D721Med (cell line): ENCODE measurements at places on chromosomes 4 and X.

- no peak for DNase-seq
Observed at GRCh38 chrX:114959729-114960128, 57.7 kb downstream of the IL13RA2 start.

- peak; percentile 16 for DNase-seq
Observed at GRCh38 chr4:95548738-95549245, at the start of gene UNC5C. TSS of gene UNC5C (minus strand) at chr4:95548973.

GRCh38 chr4:176262243-176262642 lies 6.8 kb downstream of the ASB5 start:
- DNase-seq: no peak

DNA sequence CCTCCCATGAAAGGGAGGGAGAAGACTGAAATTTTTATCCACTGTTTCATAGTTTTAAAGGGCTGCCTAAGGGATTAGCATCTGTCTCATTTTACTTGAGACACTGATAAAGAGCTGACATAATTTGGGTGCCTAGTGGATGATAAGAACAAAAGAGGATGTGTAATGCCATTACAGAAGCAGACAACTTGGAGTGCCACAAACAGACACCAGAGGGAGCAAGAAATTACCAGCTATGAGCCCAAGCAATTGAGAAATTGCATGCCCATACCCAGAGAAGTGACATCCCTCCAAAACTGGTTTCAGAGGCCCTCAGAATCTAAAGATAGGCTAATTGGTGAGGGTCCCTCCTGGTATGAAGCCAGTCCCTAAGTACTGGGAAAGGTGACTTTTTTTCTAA lies 38.5 kb upstream of the POU3F4 start:
- peak; percentile 7 for DNase-seq

DNA sequence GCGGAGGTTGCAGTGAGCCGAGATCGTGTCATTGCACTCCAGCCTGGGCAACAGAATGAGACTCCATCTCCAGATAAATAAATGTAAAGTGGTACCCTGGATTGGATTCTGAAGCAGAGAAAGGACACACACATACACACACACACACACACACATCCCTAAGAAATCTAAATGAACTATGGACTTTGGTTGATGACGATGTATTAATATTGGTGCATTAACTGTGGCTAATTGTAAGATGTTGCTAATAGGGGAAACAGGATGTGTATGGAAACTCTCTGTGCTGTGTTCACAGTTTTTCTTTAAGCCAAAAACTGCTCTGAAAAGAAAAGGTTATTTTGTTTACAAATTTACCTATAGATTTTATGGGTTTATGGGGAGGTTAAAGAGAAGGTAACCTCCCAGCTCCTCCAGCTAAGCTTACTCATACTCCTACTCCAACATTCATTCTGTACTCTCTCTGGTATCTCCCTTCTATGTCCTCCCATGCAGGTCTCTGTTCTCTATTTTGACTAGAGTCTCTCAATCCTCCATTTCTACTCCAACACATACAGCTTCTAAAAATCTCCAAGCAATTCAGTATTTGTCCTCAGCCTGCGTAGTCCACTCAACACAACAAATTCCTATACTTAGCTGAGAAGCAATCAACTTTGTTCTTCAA lies 46.5 kb upstream of the RELL1 start:
- DNase-seq: no peak

DNA sequence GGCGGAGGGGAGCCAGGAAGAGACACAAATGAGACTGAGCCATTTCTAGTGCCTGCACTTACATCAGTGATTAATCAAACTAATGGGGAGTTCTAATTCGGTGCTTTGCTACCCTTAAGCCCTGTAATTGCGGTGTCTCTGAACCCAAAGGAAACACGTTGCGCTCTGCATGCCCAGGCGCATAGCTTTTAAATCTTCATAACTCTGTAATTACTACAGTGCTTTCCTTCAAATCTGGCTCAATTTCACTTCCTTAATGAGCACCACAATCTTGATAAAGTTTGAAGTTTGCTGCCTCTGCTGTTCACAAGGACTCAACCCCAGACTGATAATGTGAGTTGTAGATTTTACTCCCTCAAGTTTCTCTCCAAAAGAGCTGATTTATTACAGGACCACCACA lies 5.7 kb upstream of the NHS start:
- no peak for DNase-seq

DNA sequence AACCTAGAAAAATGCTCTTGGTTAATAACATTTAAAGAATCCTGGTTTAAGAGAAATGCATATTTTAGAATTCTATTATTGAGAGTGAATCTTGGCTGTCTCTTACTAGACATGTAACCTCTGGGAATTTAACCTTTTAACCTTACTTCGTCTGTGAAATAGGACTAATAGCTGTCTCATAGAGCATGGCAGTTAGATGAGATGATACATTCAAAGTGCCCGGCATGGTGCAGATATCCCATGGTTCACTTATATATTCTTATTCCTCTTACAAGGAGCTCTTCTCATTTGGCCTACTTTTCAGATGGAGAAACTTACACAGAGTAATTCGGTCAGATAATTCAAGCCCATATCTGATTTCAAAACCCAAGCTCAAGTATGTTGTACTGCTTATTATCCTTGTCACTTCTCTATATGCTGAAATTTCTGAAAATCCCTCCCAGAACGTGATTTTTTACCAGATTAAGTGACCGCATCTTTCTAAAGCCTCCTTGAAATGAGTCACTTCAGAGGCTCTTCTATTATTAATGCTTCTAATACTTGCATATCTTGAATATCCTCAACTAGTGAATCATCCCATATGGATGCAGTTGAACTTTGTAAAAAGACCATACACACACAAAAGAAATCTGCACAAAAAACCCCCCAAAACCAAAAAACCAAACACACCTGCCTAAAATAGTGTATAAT lies 4.9 kb downstream of the CDKN2AIP start:
- DNase-seq: no peak

DNA sequence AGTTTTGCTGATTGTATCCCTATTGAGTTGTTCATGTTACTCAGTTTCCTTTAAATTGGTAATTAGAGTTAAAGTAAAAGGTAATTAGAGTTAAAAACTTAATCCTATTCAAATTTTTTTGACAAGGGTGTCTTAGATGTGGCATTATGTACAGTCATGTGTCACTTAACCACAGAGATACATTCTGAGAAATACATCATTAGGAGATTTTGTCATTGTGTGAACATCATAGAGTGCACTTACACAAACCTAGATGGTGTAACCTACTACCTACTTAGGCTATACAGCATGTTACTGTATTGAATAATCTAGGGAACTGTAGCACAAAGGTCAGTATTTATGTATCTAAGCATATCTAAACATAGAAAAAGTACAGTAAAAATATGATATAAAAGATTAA lies 39.2 kb downstream of the BEX3 start:
- DNase-seq: no peak

- no peak for DNase-seq
Observed at GRCh38 chrX:2385224-2385623, 115.6 kb downstream of the DHRSX start.

DNA sequence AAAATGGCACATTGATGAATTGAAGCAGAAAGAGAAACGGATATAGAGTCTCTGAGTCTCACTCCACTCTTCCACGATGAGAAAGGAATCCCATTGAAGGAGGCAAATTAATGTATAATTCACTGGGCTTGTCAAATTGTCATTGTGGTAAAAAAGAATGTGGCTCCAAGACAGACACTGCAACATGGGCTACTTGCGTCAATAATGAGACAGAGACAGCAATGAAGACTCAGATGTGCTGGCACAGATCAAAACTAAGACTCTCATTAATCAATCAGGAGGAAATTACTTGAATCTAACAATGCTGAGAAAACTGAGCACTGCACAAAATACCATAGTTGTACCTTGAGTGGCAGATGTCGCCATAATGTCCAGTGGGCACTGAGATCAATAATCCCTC lies 1485.5 kb downstream of the TECRL start:
- DNase-seq: no peak

- DNase-seq: no peak
Observed at GRCh38 chrX:102652031-102652688, 877 bp downstream of the GPRASP1 start.

- no peak for DNase-seq
Observed at GRCh38 chr4:48103483-48104139, 30.4 kb downstream of the TXK start.

- no peak for DNase-seq
Observed at GRCh38 chr4:69910016-69910782, 20.7 kb upstream of the CSN1S1 start.

- no peak for DNase-seq
Observed at GRCh38 chr4:128286474-128287058, 1.0 kb downstream of the PGRMC2 start.

- no peak for DNase-seq
Observed at GRCh38 chr4:7506119-7506518, 71.4 kb upstream of the PSAPL1 start.

DNA sequence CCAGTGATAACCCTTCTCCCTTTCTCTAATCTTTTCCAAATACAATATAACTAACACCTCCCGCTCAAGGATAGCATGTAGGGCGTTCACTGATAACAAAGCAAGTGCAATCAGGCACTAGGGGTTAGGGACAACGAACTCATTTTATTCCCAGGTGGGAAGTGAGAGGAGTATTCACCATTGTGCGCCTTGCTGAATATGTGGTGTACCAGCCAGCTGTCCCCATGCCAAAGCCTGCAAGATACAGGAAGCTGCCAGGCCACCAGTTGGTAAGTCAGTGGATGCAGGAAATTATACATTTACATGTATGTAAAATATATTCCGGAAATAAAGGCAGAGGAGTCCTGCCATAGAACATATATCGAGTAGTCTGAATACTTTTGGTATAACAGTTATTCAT lies 6.3 kb upstream of the HPRT1 start:
- DNase-seq: no peak

GRCh38 chr4:1868293-1868692 lies 2.9 kb upstream of the NSD2 start:
- DNase-seq: no peak

GRCh38 chr4:113880240-113881028 lies 99.0 kb downstream of the ARSJ start:
- no peak for DNase-seq

- no peak for DNase-seq
Observed at GRCh38 chrX:70129816-70130215, 3.4 kb upstream of the IGBP1 start.
